Testis (tissue), 5 donors: ENCODE measurements at places on chromosomes 3 and 15. TPM values are rescaled to one million over a fixed set of nuclear protein-coding genes. Genes with fewer than 3 reads are reported as not detected.

GRCh38 chr3:45084820-45085816 is 59.0 kb downstream of the CLEC3B start:
- no peak for DNase-seq

USP3 gene
- 23.2 TPM for polyA plus RNA-seq

DNA sequence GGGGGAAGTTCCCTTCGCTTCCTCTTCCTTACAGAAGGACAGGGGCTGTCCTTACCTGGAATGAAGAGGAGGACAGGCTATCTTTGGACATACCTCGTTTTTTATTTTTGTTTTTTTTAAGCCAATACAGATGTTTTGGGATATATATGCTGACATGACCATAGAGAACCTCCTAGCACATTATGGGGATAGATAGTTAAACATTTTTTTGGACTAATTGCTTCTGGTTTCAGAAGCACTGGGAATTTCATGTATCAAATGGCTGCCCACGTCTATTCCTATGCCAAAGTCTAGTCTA is 238.2 kb upstream of the BHLHE40 start:
- DNase-seq, result no peak

DNA sequence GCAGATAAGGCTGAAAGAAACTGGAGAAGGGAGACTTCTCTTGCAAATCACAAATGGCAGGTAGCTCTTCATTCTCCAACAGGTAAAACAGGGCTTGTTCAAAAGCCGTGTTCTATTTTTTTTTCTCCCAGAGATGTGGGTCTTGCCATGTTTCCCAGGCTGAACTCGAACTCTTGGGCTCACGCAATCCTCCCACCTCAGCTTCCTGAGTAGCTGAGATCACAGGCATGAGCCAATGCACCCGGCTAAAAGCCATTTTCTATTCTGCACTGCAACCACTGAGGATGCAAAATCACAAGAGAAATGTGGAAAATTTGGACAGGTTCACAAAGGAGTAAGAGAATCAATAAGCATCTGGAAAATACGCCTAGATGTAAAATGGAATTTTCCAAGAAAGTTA is 19.5 kb downstream of the EIF4E3 start:
- no peak for DNase-seq

DNA sequence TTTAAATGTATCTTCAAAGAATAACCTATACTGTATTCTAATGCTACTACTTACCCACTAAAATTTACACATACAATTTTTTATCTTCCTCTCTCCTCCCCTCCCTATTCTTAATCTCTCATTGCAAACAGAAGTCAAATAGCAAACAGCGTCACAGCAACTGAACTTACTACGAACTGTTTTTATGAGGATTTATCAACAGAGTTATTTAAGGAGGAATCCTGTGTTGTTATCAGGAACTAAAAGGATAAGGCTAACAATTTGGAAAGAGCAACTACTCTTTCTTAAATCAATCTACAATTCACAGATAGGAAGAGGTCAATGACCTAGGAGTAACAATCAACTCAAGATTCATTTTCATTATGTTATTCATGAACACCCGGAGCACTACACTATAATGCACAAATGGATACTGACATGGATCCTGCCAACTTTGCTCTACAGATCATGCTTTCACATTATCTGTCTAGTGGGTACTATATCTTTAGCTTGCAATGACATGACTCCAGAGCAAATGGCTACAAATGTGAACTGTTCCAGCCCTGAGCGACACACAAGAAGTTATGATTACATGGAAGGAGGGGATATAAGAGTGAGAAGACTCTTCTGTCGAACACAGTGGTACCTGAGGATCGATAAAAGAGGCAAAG is 984 bp downstream of the FGF7 start:
- DNase-seq, result no peak

PTPRG gene
- 26.3 TPM for polyA plus RNA-seq

DNA sequence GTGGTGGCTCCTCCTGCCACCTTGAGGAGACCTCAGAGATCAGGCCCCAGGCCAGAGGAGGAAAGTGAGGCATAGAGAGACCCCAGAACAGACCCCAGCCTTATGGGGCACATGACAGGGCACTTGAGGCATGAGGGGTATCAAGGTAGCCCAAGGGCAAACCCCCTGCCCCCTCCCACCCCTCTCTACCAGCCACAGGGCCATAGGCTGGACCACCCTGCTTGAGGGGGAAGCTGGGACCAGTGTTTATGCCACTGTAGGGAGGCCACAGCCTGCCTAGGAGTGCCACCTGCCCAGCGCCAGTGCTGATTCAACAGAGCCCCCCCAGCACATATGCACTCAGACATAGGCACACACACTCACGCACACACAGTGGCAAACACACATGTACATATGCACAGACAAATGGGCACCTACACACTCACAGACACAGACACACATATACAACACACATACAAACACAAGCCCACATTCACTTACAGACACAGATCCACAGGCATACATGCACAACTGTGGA is 10.3 kb downstream of the MYL3 start:
- DNase-seq, result peak; percentile 5

DNA sequence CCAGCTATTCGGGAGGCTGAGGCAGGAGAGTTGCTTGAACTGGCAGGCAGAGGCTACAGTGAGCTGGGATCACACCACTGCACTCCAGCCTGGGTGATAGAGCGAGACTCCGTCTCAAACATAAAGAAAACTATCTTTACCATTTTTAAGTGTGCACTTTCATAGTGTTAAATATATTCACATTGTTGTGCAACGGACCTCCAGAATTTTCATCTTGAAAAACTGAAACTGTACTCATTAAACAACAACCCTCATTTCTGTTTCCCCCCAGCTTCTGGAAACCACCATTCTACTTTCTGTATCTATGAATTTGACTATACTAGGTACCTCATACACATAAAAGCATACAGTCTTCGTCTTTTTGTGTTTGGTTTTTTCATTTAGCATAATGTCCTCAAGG is 375.1 kb downstream of the SHQ1 start:
- no peak for DNase-seq
